ENCODE measurements at places on chromosomes 13 and 19.

DNA sequence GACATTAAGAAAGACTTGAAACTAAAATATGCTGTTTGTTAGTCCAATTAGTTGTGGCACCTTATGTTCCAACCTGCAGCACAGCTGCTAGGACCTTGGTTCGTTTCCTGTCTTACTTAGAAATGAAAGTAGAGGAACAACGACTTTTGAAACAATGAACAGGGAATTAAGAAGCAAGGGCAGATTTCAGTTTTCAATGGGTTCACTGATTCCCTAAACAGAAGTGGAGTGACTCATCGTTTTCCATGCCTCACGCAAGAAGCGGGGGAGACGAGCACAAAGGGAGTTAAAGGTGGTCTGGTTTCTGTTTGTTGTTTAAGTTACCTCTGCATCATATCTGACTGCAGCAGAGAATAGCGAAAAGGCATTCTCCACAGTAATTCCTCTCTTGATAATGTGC, 44.8 kb downstream of the PHF11 start:
- no peak for DNase-seq

- DNase-seq, result no peak
Observed at GRCh38 chr19:409516-410242, 732 bp upstream of the C2CD4C start.

- DNase-seq, result no peak
Observed at GRCh38 chr19:45142726-45143110, 18.1 kb downstream of the NKPD1 start.

- no peak for DNase-seq
Observed at GRCh38 chr13:36212789-36213188, 1.6 kb downstream of the SOHLH2 start.

DNA sequence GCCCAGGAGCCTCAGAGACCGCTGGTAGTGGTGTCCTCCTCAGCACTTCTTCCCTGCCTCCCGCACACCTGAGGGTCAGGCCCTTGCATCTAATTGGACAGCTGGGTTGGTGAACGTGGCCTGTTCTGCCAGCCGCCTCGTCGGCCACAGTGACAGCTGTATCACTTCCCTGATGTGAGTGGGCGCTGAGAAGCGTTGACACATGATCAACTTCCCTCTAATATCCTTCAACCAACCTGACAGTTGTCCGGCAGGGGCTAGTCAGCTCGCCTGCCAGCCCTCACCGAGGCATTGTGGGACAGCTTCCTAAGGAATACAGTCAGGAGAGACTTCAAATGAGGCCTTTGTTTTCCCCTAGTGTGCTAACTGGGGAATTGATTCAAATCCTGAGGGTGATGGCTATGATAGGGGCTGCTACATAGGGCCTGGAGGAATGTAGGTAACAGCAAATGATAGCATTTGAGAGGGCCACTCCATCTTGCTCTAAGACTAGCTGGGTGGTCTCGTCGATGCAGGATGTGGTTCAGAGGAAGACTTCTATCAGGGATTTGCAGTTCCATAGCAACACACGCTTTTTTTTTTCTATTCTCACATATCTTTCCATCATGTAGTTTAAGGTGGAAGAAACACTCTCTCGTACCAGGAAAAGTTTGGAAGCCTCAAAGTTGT, 230.8 kb downstream of the TSHZ3 start:
- DNase-seq, result no peak

DNA sequence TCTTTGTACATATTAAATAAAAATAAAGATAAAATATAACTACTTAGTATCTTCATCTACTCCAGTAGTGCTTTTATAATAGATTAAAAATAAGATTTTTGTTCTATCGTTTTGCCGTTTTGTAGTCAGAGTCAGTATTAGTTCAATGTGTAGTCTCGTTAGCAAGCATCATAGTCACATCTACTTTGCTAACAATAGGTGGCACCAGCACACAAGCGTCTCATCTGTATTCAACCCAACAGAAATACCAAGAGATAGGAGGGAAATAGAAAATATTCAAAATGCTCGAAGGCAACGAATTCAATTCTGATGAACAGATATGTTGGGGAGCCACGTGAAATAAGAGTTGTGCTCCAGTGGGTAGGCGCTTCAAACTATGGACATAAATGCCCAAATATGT, 21.4 kb upstream of the MICU2 start:
- no peak for DNase-seq

DNA sequence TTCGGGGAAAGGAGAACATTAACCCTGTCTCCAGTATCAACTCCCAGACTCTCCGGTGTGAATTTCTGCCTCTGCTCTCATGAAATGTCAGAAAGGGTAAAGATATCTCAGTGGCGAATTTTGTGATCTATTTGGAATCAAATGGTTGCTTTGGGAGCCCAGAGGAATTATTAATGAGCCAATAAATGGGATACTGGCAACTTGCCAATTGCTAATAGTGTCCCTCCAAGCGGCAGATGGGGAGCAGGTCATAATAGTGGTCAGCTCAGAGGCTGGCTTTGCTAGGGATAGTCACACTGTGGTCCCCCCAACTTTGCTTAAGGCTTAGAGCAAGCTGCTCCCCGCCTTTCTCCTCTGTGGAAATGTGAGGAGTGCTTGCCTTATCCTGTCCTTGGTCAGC, 176.1 kb upstream of the KL start:
- DNase-seq, result no peak

DNA sequence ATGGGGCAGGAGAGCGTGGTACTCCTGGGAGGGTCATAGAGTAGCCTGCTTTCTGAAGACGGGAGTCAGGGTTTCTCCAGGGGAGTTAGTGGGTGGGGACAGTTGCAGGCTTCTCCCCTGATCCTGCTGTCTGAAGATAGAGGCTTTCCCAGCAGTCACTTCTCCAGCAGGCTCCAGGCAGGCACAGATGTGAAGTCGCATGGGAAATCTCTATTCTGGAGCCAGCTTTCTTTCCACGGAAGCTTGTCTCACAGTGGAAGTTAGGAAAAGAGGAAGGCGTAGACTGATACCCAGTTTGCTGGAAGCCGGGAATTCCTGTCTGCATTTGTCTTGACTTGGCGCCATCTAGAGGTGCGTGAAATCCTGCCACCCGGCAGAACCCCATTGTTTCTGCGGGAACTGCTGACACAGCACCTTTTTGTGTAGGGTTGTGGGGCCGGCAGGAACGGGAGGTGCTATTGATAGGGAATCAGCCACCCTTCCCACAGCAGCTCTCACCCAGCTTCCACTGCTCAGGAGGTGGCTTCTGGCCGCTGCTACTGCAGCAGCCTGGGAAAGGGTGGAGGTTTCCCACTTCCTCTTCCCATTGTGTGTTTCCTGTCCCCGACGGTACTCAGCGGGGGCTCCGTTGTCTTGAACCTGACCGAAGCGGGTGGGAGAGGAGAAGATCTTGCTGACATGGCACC, 28.5 kb upstream of the NPAS1 start:
- DNase-seq, result peak; percentile 75

DNA sequence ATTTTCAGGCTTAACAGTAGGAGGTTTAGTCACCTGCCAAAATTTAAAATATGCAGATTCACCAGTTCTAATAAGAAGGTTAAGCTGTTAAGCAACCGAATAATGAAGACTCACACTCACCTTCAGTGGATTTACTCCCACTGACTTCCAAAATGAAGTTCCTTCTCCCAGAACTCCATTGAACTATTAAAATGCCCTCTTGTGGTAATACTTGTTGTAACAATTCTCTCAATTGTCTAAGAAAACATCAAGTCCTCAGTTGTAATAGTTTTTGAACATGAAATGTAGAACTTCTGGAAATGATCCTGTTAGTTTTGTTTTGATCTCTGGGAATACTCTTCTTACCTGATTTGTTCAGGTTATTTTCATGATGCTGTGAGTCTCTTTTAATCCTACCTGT, 522.0 kb upstream of the ATXN8OS start:
- no peak for DNase-seq

- peak; percentile 86 for DNase-seq
Observed at GRCh38 chr19:44626048-44626624, 12.8 kb downstream of the IGSF23 start.

DNA sequence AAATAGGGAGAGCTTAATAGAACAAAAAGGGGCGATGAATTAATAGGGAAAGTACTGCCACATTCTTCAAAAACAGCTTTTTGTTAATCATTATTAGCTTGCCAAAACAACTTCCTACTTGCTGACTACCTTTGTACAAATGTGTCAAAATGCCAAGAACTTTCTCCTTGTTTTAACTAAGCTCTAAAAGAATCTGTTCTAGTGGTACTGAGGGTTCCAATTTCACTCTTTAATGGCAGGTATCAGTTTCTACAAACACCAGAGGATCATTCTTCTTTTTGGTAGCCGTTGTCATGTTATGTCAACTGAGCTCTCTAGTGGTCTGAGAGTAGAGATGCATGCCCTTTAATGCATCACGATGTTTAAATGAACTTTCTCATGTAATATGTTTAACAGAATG, 29.4 kb upstream of the FBXL3 start:
- DNase-seq, result no peak

GRCh38 chr13:40060296-40061007, 405.0 kb downstream of the COG6 start:
- DNase-seq, result no peak

DNA sequence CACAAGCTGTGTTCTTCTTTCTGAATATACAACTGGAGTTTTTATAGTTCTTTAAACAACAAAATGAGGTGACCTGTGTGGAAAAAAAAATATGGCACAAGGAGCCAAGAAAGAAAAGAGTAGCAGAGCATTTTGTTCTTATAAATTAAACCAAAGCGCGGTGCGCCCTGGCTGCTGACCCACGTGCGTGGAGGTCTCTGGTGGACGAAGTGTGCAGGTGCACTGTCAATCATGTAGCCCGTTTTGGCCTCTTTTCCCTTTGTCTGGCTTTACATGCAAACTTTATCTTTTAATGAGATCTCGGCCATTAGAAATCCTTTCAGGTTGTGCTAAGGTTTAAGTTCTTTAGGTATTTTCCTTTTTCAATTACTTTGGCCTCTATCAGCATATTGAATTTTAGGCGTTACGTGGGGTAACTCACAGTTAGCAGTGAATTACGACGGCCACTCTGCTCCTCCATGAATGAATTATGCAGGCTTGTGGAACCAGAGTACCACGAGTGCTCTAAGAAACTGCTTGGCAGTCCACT, 443.9 kb upstream of the SLC10A2 start:
- no peak for DNase-seq

GRCh38 chr19:50794074-50794875, 4.1 kb downstream of the ACP4 start:
- no peak for DNase-seq

DNA sequence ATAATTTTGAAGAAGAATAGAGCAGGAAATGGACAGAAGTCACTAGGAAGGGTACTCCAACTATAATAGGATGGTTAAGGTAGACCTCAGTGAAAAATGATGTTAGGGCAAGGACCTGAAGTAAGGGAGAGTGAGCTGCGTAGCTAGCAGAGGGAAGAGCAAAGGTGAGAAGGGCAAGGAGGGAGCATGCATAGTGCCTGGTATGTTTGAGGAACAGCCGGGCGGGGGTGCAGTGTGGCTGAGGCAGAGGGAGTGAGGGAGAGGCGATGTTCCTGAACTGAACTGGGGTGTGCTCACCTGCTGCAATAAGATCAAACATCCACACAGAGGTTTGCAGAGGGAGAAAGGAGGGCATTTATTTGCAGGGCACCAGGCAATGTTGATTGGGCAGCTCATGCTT, 110.4 kb downstream of the DNAJC15 start:
- DNase-seq, result no peak

Measured in AG09319 (cell line).